ENCODE measurements at places on chromosomes 2 and 18.
A peak's percentile ranks its signal among the peaks of the same experiment; 100 is the strongest.

DNA sequence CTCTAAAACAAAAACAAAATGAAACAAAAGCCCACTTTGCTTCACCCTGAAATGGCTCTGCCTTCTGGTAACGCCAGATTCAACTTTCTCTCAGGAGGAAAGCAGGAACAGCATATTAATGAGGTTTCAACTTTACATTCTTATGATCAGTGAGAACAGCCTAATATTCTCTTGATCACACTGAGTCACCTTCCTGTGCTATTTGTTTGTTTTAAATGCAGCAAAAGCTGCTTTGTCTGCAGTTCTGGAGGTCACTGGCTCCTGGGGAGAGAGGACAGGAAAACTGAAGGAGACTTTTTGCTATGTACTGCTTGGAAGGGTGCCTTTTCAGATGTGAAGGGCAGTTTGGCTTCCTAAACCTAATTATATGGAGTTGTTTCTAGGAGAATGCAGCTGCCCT lies 48.1 kb downstream of the MAIP1 start:
- DNase-seq = no peak

DNA sequence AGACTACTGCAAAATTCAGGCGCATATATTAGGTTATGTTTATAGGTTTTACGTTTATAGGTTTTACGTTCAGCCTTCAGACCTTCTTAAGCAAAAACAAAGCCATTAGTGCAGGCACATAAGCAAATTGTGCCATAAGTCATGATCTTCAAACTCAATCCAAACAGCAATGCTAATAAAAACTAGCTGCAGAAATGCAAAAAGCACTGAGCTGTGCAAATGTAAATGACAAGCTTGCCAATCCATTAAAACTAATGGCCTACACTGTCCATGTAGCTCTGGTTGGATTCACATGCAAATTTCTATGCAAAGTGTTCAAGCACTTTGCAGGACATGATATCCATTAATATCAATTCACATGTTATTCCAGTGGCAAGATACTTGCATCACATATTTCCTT lies 50.9 kb downstream of the LRPPRC start:
- DNase-seq = no peak

GRCh38 chr2:238808761-238809160 lies 39.1 kb upstream of the TWIST2 start:
- DNase-seq = no peak

GRCh38 chr2:62287282-62287681 lies 91.4 kb downstream of the B3GNT2 start:
- peak; percentile 88 for DNase-seq

DNA sequence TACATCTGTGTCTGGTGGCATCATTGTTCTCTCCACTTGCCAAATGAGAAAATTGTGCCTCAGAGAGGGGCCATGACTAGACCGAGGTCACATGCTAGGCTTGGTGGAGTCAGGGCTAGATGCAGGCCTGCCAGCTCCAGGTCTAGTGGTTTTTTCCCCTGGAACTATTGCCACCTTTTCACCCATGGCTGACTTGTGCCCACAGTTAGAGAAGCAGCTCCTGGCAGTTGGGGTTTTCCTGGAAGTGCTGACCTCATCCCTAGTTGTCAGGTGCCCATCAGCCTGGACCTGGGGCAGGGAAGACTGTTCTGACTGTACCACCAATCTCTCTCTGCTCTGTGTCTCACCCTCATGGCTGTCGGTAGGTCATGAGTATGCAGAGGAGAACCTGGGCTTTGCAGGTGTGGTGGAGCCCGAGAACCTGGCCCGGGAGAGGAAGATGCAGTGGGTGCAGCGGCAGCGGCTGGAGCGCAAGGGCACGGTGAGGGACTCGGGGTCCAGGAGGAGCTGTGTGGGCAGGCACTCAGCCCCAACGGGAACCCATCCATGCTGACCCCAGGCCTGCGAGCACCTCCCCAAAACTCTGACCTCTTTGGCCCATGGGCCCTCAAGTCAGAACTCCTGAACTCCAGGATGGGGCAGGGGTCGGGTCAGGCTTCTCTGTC lies 12.4 kb upstream of the CATIP start:
- DNase-seq = no peak

DNA sequence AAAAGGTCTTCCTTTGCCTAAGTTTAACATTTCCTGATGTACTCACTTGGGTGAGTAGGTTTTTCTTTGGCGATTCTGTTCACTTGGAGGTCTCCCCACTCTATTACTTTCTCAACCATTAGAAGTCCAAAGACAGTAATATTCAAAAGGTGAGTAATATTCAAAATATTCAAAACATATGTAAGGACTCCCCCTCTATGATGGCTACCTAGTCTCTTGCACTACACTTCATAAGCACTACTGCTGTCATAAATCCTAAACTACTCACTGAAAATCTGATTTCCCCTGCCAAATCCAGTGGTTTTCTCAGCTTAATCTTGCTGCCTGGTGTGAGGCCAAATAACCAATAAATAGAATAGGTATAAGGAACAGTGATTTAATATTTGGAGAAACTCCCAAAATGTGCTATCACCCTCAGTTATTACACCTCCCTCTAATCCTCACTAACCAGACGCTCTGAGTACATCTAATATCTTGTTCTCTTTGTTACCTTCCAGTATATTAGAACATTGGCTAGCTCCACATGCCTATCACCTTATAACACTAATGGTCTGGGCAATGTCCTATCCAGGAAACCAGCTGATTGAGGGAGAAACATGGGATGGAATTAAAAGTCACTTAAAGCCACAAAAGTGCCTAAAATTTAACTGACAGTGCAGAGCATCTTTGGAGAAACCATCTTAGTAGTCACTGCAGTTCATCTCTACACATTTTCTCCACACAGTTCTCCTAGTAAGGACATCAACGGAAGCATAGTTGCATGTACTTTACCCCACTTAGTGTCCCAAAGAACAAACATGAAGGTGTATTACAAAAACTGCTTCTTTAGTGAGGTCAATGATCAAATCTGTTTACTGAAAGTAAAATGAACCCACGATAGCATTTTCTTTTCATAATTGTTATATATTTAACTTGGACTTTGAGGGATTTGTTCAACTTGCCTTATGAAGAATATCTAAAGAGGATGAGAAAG lies 54.8 kb downstream of the MBD2 start:
- no peak for DNase-seq

- DNase-seq = no peak
Observed at GRCh38 chr2:118932949-118933348, 9.0 kb upstream of the MARCO start.

DNA sequence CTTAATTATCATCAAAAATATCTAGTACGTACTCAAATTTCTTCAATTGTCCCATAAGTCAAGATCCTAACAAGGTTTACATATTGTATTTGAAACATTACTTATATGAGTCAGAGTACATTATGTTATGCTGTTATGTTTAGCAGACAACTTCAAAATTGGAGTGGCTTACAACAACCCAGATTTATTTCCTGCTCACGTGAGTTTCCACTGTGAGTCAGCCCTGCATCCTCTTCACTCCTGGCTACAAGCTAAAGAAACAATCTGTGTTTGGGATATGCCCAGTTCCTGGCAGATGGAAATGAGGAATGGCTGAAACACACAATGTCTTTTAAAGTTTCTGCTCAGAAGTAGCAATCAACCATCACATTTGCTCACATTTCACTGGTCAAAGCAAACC lies 31.5 kb upstream of the TANC1 start:
- DNase-seq = no peak

- DNase-seq = peak; percentile 20
Observed at GRCh38 chr2:61670591-61671501, 132.7 kb upstream of the XPO1 start.

- no peak for DNase-seq
Observed at GRCh38 chr18:58534535-58535301, 94.2 kb downstream of the ALPK2 start.

DNA sequence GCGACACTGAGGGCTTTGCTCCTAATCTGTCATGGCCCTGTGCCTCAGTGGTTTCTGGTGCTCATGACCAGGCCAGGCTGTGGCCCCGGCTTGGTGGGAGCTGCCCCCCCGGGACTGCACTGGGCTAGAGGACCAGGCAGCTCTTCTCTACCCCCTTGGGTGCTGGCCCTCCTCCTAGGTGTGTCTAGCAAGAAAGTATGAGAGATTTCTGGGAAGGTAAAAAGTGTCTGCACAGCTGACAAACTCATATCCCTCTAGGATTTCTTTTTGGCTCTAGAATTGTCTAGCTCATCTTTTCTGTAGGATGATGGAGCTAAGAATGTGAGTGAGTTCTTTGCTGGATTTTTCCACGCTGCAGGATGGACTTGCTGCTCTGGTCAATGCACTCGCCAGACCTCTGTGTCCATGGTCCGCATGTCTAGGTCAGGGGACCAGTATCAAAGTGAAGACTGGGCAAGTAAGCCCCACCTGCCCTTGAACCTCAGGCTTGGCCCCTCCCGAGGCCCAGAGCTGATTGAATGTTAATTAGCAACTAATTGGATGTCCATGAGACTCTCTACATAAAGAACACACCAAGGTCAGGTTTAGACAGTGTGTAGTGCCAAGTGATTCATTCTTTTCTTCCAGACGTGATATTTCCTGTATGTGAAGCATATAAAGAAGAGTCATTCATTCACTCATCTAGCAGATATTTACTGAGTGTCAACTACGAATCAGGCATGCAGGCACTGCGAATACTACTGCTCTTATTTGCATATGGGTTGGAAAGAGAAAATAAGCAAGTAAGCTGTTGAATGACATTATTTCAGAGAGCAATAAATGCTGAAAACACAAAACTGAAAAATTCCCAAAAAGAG lies 15.6 kb upstream of the PSD4 start:
- DNase-seq = no peak

GRCh38 chr2:195538937-195539336 lies 118.1 kb upstream of the SLC39A10 start:
- no peak for DNase-seq

GRCh38 chr2:205746420-205746785 lies 64.1 kb downstream of the NRP2 start:
- no peak for DNase-seq

DNA sequence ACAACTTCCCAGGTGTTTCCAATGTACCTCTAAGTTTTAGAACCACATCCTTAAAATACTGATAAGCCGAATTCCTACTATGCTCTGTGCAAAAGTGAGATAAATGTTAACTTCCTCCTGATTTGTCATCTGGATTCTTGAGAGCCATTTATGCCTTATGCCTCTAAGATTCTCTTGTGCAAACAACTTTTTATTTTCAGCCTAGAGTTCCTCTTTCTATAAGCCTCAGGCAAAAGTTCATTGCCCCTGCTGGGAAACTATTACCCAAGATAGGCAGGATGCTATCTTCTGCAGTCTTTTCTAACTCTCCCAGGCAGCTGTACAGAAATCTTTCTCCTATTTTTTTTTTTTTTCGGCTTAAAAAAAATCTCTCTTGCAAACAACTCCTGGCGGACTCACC lies 216.1 kb downstream of the KCNJ3 start:
- peak; percentile 59 for DNase-seq

DNA sequence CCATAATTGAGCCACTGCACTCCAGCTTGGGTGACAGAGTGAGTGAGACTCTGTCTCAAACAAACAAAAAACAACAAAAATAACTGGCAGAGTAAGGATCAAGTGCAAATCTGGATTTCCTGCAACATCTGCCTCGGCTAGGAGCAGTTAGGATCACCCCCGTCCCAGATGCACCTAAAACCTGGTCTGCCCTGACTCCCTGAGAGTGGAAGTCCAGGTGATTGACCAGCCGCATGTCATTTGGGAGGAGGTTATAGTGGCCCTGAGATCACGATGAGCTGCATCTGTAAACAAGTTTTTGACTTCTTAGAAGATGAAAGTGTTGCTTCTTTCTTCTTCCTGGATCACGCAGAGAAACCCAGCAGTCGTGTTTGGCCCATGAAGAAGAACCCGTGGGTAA lies 5.0 kb upstream of the ESPNL start:
- no peak for DNase-seq

DNA sequence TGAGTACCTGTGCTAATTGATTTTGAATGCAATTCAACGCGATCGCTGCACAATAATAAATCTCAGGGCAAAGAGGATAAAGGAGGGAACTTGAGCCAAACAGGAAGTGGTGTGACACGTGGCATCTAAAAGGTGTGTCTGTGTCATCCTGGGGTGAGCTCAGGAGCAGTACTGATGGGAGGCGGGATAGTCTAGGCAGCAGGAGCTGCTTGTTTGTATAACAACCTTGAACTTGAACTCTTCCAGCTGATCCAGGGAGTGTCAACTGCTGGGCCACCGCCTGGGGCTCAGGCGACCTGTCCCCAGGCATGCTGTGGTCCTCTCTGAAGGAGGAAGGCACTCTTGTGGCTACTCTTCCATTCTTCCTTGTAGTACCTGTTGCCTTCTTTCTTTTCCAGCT lies 61.2 kb downstream of the BOD1L2 start:
- no peak for DNase-seq

GRCh38 chr2:239027391-239028252 lies 179.7 kb downstream of the TWIST2 start:
- DNase-seq = no peak

DNA sequence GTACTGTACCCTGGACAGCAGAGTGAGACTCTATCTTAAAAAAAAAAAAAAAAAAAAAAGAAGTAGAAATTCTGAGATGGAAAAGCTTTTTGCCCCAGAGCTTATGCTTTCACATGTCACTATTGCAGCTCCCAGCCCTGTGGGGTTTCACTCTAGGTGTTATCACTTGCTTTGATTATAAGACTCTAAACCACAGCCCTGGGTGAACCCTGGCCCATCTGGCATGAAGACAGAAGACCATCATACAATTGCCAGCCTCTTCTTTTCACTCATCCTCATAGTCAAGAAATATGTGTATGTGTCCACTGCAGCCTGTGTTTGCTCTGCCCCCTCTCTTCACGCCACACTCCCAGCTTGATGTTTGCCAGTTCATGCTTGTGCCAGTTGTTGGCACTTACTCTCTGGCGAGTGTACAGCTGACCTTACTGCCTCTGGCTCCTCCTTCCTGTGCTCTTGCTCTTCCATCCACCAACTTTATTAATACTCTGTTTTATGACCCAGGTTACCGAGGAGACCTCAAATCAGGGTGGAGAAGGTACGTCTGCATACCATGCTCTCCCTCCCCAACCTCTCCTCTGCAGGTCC lies 136.7 kb upstream of the NCK2 start:
- no peak for DNase-seq

- no peak for DNase-seq
Observed at GRCh38 chr2:153963256-153963655, 91.5 kb downstream of the GALNT13 start.
